Activated naive CD4-positive, alpha-beta T cell treated with Interleukin-2 at 50 U/mL for 16 hours (primary cell): ENCODE measurements at places on chromosomes 12 and 14.

DNA sequence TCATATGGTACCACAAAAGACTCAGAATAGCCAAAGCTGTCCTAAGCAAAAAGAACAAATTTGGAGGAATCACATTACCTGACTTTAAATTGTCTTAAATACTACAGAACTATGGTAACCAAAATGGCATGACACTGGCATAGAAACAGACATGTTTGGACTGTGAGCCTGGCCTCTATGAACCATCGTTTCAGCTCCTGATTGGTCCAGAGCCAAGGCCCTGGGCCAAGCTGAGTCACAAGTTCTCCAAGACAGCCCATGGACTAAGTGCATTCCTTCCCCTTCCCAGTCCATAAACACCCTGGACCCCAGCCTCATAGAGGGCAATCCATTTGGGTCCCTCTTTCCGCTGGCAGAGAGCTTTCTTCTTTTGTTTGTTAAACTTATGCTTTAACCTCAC lies 12.1 kb upstream of the PRR4 start:
- DNase-seq, result no peak

- DNase-seq, result peak; percentile 62
Measured at GRCh38 chr12:121668750-121669520, 519 bp downstream of the MORN3 start.

DNA sequence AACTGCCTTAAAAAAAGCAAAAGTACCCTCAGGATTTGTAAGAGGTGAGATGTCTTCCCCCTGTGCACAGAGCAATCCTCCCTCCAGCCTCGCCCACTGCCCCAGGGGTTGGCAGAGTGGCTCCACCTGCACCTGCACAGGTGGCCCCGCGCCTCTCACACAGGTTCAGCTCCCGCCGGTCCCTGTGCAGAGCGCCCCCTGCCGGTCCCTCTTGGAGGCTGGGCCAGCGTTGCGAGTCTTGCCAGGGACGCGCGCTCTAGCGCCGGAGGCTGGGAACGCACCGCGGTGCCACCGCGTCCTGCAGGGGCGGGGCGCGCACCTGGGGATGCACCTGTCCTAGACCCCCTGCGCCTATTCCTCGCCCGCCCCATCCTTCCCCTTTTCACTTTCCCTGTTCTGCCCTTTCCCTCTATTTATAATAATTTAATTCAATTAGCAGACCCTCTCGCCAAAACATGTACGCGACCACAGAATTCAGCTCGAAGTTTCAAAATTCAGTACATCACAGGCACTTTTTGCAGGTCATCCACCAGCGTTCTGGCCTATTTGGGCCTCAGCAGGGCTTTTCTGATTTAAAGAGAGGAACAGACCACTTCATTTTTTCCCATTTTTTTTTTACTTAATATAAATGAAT lies 618.6 kb downstream of the AACS start:
- no peak for DNase-seq

GRCh38 chr14:44149597-44149996 lies 357.5 kb downstream of the FSCB start:
- no peak for DNase-seq

DNA sequence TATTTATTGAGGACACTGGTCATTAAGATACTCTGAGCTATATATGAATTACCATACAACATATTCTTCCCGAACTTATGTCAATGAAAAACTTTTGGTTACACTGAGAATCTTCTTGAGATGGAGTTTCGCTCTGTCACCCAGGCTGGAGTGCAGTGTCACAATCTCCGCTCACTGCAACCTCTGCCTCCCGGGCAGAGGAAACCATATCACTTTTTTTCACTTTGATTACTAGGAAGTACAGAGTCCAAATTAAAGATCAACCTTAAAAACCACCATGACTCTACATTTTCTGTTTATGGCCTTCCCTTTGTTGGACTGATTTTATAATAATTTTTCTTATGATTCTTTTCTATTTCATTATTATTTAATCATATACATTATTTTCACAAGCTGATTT lies 336.5 kb downstream of the FSCB start:
- DNase-seq, result no peak

DNA sequence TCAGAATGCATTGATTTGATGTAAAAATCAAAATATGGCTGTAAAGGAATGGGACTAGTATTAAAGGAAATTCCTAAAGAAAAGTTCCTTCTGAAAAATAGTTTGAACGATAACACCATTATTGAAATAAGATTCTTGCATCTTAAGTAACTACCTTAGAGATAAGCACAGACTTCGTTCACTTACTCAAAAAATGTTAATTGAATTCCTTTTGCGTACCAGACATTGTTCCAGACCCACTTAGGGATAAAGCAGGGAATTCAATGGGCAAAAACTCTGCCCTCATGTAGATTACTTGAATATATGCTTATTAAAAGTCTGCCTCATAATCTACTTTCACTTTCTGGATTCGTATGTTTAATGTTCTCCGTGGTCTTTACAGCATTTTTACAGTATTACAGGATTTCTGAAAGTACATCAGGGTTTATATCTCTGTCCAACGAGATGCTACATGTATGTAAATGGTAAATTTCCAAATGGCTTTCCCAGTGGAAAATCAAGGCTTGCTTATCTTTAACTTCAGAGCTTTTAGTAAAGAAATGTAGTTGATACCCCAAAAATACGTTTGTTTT lies 213.7 kb downstream of the GXYLT1 start:
- DNase-seq, result no peak

DNA sequence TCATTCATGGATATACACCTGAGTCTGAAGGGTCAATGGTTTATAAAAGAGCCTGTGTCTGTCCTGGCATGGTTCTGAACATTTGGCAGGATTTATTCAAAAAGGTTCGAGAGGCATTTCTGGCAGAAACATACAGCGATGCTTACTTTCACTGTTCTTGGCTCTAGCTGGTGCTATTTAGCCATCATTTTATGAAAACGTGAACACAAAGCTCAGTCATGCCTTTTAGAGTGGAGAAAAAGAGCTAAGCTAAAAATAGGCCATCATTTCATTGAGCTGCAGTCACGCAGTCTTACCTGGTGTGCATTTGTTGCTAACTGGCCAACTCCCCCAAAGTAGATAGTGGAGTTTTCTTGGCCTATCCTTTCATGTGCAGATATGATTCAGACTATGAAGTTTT lies 1209.5 kb downstream of the SLC16A7 start:
- no peak for DNase-seq

GRCh38 chr12:116466536-116466935 lies 92.6 kb upstream of the MAP1LC3B2 start:
- no peak for DNase-seq

- DNase-seq, result no peak
Measured at GRCh38 chr14:55609681-55610080, 29.7 kb downstream of the KTN1 start.

- DNase-seq, result no peak
Measured at GRCh38 chr14:29161593-29161992, 395.0 kb downstream of the FOXG1 start.

DNA sequence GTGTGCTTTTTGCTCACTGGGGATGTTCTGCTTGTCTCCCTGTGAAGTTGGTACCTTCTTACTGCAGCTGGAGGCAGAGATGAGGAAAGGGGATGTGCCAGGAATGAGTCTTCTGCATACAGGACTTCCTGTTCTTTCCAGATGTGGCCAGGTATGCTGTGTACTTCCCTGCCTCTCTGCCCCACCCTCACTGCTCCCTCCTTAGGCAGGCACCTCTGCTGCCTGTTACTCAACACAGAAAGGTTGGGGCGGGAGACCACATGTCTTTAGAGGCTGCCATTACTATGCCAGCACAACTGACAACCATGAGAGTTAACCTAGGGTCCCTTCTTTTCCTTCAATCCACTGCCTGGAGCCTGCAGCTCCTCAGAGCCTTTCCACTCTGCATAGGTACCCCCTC lies 2.0 kb upstream of the OAS3 start:
- DNase-seq, result no peak

DNA sequence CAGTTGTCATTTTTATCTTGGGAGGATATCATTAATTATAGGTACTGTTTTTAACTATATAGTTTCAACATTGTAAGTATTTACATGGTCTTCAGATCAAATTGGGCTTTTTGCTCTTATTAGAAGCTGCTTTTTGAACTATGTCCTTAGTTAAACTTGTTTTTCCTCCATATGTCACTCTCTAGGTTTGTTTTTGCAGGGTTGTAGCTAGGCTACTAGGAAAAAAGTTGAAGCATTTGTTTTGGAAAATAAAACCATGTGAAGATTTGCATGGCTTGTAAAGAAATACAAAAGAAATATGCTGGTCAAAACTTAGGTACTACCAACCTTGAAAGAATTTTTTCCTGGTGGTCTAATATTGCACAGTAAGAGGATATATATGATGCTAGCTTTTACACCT lies 3.4 kb downstream of the ARID2 start:
- DNase-seq, result no peak

- no peak for DNase-seq
Measured at GRCh38 chr12:51901121-51901817, 6.0 kb upstream of the ACVRL1 start.

GRCh38 chr12:9880532-9881078 lies 684 bp upstream of the KLRF2 start:
- no peak for DNase-seq

DNA sequence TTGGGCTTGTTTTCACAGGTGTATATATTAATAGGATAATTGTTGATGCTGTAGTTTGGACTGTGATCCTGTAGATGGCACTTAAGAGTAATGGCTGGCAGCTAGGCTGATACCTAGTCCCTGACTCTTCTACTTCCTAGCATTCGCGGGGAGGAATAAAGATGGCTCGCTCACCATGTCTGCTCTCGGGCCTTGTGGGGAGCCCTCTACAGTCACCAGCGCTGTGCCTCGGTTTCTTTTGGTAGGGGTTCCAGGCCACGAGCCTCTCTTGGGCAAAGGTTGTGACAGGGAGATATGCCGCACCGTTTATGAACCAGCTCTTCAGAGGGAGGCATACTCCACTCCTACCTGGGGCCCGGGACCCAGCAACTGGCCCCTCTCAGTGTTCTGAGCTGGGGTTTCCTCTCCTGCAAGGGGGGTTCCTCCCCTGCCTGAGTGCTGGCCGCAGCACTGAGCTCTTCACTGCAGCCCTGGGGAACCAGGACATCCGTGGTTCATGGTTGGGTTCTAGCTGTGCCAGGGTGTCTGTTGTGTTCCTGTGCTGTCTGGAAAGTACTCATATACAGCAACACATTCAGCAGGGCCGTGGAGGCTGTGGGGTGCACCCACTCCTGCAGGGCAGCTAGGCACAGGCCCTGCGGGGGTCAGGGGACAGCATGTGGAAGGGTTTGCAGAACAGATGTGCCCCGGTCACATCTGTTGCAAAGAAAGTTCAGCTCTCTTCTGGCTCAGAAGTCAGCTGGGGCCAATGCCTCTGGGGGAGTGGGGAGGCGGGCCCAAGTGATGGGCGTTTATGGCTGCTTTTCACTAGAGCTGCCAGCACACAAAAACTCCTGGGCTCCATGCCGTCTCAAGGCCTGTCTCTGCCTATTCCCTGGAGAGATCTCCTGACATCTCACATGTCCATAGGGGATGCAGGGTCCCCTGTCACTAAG lies 147.9 kb downstream of the PPFIA2 start:
- no peak for DNase-seq

DNA sequence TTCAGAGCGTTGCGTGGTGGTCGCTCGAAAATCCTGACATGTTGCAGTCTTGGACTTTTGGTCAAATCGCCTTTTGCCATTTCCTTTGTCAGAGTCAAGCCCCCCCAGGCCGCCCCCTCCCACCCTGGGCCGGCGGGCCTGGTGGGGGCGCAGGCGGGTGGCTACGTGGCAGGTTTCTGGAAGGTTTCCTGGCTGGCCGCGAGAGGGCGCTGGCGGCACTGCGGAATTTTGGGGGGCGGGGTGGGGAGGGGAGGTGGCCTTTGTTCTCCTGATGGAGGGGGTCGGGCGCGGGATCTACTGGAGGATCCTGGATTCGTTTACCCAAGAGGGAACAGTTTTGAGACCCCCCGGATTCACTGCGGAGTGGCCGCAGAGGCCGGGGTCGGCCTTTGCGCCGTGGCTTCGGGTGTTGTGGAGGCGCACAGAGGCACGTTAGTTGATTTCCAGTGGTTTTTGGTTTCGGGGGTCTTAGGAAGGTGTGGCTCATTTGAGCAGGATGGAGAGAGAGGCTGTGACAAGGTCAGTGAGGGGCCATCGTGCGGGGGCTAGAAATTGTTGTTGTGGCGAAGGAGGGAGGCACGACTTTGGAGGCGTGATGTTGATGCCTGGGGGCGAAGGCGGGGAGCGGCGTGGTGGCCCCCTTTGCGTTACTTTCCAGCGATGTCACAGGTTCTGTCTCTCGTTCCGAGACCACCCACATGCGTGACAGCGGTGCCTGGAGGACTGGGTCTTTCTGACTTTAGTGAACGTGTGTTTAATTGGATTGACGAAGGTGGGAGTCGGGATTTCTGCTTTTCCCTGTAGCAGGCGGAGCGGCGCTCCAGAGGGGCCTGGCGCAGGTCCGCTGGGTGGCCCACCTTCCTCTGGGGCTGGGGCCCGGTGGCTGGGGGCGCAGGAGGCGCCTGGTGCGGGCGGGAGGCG lies 1.4 kb downstream of the MEG3 start:
- DNase-seq, result no peak

DNA sequence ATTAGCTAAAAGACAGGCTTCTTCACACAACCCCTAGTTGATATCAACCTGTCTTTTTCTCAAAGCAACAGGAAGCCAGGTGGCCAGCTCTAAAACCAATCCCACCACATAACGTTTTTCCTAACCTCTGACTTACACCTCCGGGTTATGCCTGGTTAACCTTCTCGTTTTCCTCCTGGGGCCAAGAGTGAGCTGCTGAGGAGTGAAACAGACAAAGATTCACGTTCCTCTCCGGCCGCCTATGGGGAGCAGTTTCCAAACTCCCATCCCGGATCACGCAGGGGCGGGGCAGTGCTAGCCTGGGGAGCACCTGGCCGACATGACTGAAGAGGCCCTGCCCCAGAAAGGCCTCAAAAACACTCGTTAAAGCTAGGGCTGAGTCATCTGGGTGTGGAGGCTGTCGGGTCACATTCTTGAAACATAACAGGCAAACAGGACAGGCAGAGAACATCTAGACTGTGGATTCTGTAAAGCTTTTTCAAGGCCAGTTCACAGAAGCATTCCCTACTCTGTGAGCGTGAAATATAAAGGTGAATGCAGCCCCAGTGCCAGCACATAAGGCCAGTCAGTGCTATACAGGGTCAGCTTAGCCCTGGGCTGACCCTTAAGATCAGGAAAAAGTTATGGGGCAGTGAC lies 25.9 kb upstream of the LGALS3 start:
- peak; percentile 65 for DNase-seq

DNA sequence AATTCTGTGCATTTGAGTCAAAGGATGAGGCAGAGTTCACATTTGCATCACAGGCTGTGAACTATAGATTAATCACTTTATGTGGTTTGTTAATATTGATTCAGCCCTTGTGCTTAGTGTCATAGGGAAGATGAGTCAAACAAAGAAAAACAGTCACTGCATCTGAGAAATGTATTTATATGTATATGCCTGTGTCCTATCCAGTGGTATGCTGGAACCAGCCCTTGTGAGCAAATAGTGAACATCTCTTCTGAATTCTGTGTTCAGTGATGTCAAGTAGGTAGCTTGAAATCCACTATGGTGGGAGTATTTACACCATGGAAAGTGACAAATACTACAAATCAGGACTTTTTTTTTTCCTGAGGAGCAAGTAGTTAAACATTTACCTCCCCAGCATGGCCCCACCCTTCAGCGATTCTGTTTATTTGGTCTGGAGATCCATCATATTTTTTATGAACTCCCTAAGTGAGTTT lies 128.5 kb downstream of the HMGA2 start:
- no peak for DNase-seq

- DNase-seq, result peak; percentile 77
Measured at GRCh38 chr12:101876861-101877805, at the start of gene DRAM1. DRAM1 (plus strand) TSS chr12:101877580; CDS start chr12:101877790, 210 bp downstream.
